ENCODE measurements at places on chromosomes 6 and 20. TPM values are rescaled to one million over a fixed set of nuclear protein-coding genes. Genes with fewer than 3 reads are reported as not detected.
A peak's percentile ranks its signal among the peaks of the same experiment; 100 is the strongest.

DNA sequence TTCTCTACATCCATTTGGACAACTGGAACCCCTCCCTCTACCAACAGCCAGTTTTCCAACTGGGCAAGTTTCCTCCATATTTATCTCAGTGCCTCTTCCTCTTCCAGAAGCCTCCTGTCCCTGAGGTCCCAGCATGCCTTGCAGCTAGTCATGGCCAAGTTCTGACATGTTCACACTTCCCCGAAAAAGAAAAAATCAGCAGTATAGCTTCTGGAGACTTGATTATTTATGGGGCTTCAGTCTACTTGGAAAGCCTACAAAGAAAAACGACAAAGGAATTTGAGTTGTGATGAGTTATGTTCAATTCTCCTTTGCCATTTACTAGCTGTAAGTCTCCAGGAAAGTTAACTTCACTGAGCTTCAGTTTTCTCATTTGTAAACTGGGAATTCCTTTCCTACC is 406.5 kb downstream of the MAFB start:
- ATAC-seq = no peak

- ATAC-seq = no peak
Measured at GRCh38 chr6:167565388-167565787, 240.5 kb downstream of the TTLL2 start.

- no peak for ATAC-seq
Measured at GRCh38 chr6:36797055-36797454, 42.2 kb downstream of the CPNE5 start.

DNA sequence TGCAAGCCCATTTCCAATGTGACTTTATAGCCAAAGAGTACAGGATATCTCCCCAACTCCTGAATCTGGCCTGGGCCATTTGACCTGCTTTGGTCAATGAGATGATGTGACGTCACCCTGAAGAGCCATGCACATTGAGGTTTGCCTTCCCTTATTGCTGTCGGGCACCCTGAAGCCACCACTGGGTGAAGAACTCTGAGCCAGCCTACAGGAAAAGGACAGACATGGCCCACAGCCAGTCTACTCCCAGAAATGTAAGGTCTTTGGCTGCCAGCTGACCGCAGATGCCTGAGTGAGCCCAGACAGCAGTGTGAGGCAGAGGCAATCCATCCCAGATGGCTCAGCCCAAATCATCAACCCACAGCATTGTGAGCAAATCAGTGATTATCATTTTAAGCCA is 3.7 kb upstream of the SYNDIG1 start:
- no peak for ATAC-seq

GRCh38 chr6:78911218-78911940 is 44.0 kb downstream of the IRAK1BP1 start:
- no peak for ATAC-seq

- peak; percentile 28 for ATAC-seq
Measured at GRCh38 chr6:35970181-35970580, 49.3 kb upstream of the SRPK1 start.

DNA sequence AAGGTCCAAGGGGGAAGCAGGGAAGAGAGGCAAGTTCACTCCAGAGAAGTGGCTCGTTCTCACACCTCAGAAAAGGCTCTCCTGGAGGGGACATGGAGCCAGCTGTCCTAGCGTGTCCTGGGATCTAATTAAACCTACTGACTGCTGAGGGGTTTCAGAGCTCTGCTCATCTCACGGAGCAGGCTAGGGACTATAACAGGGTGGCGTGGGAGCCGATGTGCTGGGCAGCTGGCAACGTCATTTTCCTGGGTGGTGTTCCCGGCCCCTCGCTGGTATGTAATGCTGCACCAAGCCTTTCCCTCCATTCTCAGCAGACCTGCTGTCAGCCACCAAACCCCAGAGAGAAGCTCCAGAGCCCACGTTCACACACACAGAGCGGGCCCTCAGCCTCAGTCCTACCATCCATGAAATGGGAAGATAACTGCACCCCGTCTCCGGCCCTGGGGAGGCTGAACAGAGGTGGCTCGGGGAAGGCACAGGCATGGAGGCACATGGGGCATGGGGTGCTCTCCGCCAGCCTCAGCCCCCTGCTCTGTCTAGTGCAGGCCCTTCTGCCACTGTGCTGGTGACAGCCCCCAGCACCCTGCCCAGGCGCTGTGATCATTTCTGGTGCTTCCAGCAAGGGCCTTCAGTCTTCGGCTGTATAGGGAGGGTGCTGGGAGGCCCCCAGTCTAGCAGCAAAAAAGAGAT is 1.9 kb downstream of the CST7 start:
- no peak for ATAC-seq

GRCh38 chr20:1741309-1742048 is 83.9 kb upstream of the SIRPG start:
- ATAC-seq = no peak

DNA sequence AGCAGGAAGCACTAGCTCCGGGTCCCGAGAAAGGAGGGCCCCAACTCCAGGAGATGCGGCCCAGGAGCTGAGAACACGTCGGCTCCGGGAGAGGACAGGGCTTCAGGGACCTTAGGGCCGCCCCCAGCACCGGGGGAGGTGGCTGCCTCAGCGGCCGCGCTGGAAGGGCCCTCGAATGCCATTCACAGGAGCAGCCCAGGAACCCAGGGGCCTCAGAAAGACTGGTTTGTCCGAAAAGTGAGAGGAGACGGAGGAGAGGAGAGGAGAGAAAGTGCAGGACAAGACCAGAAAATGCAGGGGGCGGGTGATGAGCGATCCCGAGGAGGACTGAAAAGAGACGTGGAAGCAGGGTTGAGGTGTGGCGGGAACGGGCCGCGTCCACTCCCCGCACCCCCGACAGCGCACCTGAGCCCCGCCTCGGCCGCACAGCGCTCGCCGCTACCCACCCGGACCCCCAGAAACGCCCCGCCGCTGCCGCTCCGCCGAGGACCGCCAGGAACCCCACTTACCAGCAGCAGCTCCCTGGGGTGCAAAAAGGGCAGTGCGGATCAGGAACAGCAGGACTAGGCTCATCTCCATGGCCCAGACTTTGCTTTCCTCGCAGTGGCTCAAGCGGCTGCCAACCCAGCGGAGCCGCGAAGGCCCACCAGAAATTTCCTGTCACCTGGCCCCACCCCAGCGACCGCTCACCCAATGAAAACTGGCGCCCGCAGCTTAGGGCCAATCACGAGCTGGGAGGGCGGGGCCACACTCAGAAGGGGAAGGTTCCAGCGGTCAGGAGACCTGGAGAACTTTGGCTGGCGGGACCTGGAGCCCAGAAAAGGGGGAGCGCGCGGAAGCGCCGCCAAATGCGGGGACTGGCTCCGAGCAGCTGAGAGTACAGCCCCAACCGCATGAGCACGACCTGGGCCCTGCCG is 25.4 kb downstream of the HLA-F start:
- peak; percentile 82 for ATAC-seq

- no peak for ATAC-seq
Measured at GRCh38 chr6:139943391-139943790, 568.9 kb upstream of the CITED2 start.

DNA sequence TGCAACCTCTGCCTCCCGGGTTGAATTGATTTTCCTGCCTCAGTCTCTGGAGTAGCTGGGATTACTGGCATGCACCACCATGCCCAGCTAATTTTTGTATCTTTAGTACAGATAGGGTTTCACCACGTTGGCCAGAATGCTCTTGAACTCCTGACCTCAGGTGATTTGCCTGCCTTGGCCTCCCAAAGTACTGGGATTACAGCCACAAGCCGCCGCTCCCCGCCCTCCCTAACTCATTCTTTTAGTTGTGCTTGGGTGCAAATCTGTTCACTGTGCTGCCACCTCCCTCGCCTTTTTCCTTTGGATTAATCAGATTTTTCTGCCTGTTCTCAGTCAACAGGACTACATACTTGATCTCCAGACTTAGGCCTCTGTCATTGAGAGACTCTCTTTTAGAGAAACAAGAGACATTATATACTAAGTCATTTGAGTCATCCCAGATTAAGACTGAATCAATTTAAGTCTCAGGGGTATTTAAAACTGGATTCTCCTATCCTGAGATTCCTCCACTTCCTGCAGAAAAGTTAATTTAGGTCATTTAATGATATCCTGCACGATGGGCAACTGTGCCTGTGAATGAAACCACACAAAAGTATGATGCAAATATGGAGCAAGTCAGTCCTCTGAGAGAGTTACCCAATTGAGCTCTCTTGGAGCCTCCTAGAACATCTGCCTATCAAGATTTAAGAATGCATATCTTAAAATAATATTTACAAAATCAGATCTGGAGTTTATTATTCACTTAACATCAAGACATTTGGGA is 136.1 kb upstream of the THEMIS start:
- ATAC-seq = no peak

GRCh38 chr6:122715725-122716124 is 63.8 kb upstream of the FABP7 start:
- ATAC-seq = no peak

GRCh38 chr6:94088870-94089269 is 669.5 kb upstream of the EPHA7 start:
- ATAC-seq = no peak

DNA sequence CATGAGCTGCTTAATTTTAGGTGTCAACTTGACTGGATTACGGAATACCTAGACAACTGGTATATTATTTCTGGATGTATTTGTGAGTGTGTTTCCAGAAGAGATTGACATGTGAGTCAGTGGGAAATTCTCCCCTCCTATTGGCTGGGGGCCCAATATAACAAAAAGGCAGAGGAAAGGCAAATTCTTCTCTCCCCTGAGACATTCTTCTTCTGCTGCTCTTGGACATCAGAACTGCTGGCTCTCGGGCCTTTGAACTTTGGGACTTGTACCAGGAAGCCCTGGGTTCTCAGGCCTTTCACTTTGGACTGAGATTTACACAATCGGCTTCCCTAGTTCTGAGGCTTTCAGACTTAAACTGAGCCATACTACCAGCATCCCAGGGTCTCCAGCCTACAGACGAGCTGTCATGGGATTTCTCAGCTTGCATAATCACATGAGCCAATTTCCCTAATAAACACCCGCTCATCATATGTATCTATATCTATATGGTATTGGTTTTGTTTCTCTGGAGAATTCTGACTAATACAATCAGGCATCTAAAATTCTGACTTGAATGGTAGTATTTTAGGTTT is 7.6 kb upstream of the BTN3A3 start:
- no peak for ATAC-seq

- no peak for ATAC-seq
Measured at GRCh38 chr6:33958526-33959328, 154.9 kb upstream of the MLN start.

- ATAC-seq = no peak
Measured at GRCh38 chr6:498795-499231, 107.3 kb downstream of the IRF4 start.

DNA sequence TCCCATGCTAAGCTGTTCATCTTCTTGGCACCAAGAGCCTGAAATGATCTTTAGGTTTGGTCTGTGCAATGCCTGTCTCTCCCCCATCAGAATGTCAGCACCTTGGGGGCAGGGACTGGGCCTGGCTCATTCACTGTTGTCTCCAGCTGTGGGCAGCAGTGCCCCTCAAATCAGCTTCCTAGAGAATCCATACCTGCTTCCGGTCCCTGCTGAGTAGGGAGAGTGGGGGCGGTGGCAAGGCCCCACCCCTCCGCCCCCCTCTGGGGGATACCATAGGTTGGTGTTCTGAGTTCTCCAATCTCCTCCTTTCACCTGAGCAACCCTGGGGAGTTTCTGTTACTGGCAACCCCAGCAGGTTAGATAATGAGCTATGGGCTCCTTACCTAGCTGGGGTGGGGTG is 19.2 kb upstream of the SPDEF start:
- ATAC-seq = no peak

DNA sequence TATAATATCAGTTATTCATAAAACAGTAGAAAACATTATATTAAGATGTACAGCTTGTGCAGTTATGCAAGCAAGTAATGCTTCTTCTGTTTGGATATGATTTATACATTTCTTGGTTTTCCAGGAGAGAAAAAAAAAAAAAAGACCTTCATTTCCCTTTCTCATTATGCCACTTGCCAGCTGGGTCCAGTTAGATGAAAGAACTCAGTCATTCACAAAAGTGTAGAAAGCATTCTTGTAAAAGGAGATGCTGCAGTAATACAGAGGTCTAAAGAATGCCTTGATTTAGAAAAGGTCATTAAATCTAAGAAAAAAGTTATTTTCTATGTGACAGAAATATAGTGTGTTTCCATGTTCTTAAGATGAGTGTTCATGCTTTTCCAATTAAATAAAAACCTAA is 7.4 kb downstream of the PDE7B start:
- ATAC-seq = no peak

GRCh38 chr6:11218538-11219399 is 13.7 kb downstream of the NEDD9 start:
- ATAC-seq = peak; percentile 58

- peak; percentile 77 for ATAC-seq
Measured at GRCh38 chr6:160520043-160520904, 143.8 kb downstream of the LPA start.

GRCh38 chr20:37734228-37734985 is 40.6 kb downstream of the CTNNBL1 start:
- no peak for ATAC-seq

DNA sequence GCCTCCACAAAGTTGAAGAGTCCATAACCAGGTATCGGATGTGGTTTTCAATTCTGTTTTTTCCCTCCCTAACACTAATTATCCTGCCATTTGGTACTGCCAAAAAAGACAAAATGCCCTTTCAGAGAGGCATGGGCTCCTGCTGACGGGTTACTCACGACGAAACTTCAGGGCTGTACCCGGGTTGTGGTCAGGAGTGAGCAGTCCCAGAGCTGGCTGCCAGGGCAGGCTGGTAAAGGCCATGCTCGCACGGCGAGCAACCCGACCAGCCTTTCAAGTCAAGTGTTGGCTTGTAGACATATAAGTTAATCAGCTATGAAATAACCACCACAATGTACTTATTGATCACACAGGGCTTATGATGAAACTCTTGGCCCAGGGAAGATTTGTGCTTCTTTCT is 152.5 kb downstream of the FOXC1 start:
- ATAC-seq = peak; percentile 88

GRCh38 chr6:138393871-138394783 is 9.9 kb upstream of the HEBP2 start:
- no peak for ATAC-seq

- ATAC-seq = no peak
Measured at GRCh38 chr6:145960918-145961589, 3.1 kb downstream of the SHPRH start.

DNA sequence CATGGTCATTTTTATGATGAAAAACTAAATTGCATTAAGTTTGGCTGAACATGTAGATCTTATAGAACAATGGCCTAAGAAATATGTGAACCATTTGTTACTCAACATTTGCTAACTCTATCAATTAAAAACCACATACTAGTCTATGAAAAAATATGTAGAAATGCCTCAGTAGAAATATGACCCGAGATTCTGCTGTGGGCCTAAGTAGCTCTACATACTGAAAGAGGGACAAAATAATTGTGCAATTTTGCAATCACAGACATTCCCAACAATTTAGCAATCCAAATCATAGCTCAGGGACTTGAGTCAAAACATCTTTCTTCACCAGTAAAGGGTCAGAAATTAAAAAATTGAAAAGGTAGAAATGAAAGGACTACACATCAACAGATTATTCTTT is 619.0 kb downstream of the FRK start:
- ATAC-seq = no peak

TFAP2A gene
- 59.6 TPM for total RNA-seq

RNF39 gene
- 2.6 TPM for total RNA-seq

RIPPLY2 gene
- not detected for total RNA-seq

MROH8 gene
- 1.6 TPM for total RNA-seq

CCN6 gene
- not detected for total RNA-seq

FLRT3 gene
- total RNA-seq = 3.0 TPM

GLP1R gene
- 0.08 TPM for total RNA-seq

SOBP gene
- 0.32 TPM for total RNA-seq

ID1 gene
- 299 TPM for total RNA-seq

RHAG gene
- total RNA-seq = not detected

MEI4 gene
- total RNA-seq = not detected

SPDEF gene
- 0.44 TPM for total RNA-seq

SIRPB2 gene
- 1.0 TPM for total RNA-seq

CRIP3 gene
- total RNA-seq = 0.28 TPM

SLC32A1 gene
- total RNA-seq = not detected

SLC35B2 gene
- 15.7 TPM for total RNA-seq

SASH1 gene
- 65.2 TPM for total RNA-seq

Data from esophagus mucosa (tissue), 1 donor.